Right renal cortex interstitium (tissue), 3 donors: ENCODE measurements at places on chromosomes 11 and 22. TPM values are rescaled to one million over a fixed set of nuclear protein-coding genes. Genes with fewer than 3 reads are reported as not detected.

HSD17B12 gene
- 94.1 TPM for polyA plus RNA-seq

C11orf16 gene
- 0.90 TPM for polyA plus RNA-seq

KCNJ1 gene
- polyA plus RNA-seq = 121 TPM

E2F8 gene
- polyA plus RNA-seq = 7.3 TPM

CCDC89 gene
- 4.6 TPM for polyA plus RNA-seq

MTMR3 gene
- polyA plus RNA-seq = 35.3 TPM

KRTAP5-10 gene
- 0.24 TPM for polyA plus RNA-seq

DNA sequence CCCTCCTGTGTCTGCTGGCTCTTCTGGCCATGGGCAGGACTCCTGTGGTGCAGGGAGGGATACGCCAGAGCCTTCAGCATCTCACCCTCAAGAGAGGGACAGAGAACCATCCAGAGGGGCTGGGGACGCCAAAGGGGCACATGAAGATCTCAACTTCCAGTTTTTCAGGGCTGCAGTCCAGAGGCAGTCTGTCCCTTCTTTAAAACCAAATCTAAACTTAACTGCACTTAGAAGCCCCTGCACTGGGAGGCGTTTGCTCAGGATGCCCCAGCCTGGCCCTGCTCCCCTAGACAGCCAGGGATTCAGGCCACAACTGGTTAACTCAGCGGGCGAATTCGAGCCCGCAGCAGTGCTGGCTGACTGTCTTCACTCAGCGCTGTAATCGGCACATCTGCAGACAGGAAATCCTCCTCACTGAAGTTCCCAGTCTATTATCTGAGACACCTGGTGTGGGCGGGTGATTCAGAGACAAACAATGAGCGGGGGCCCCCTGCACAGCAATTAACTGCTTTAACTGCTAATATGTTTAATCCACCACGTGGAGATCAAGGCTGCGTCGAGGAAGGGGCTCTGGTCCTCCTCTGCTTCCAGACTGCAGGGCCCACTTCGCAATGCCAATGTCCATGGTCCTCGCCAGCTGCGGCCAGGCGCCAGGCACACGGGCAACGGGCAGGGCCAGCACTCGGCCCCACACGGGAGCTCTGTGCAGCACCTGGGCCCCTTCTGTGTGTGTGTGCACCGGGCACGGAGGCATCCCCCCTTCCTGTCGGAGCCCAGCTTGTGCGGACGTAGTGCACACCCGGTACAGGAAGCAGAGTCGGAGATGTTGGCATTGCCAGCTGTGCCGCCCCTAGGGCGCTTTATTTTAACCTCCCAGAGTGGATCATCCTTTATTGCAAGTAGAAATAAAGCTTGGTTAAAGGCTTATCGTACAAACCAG lies 36.9 kb upstream of the GNB1L start:
- DNase-seq = no peak

GRCh38 chr11:31262761-31263160 lies 106.8 kb downstream of the DCDC1 start:
- DNase-seq = no peak

DNA sequence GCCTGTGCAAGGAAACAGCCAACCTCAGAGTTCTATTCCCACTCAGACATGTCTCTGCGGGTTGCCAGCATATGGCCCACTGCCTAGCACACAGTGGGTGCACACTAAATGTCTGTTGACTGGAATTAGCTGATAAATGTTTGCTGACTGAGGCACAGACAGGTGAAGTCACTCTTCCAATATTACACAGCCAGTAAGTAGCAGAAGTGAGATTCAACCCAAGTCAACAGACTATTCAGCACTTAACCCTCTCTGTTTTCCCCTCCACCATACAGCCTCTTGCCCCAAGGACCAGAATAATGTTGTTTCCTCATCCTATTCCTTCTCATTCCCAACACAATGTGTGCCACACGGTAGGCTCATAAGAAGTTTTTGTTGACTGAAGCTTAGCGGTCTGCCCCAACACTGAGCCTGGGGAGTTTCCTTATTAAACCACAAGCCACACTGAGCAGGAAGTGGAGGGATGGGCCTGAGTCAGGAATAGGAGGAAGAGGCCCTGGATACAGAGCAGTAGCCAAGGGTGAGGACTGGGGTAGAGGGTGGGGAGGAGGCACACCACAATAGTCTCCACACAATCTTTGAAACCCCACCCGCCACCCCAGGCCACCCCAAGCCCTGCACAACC lies 15.7 kb upstream of the IL10RA start:
- DNase-seq = no peak

DNA sequence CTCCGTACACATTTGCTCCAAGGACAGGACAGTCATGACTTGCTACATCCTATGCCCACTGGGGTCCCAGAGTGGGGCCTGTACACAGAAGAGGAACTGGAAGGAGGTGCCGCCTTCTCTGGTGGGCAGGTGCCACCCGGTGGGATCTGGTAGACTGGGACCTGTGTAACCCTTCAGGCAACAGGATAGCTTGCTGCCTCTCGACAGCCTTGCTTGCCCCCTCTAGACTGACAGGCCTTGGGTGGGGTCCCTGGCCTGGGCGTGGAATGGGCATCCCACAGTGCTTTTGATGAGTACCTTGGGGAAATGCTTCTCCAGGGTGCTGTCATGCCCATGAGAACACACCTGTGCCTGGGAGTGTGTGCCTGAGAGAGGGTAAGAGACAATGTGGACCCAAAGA lies 15.8 kb downstream of the SHANK3 start:
- DNase-seq = no peak

- no peak for DNase-seq
Observed at GRCh38 chr11:11265994-11266606, 87.0 kb downstream of the CSNK2A3 start.

GRCh38 chr22:36350751-36351594 lies 36.8 kb downstream of the MYH9 start:
- DNase-seq = no peak

- no peak for DNase-seq
Observed at GRCh38 chr11:2222451-2222850, 47.9 kb downstream of the ASCL2 start.

GRCh38 chr22:43689356-43689755 lies 122.7 kb downstream of the EFCAB6 start:
- DNase-seq = no peak

GRCh38 chr22:46422896-46423295 lies 87.4 kb downstream of the TRMU start:
- DNase-seq = no peak

DNA sequence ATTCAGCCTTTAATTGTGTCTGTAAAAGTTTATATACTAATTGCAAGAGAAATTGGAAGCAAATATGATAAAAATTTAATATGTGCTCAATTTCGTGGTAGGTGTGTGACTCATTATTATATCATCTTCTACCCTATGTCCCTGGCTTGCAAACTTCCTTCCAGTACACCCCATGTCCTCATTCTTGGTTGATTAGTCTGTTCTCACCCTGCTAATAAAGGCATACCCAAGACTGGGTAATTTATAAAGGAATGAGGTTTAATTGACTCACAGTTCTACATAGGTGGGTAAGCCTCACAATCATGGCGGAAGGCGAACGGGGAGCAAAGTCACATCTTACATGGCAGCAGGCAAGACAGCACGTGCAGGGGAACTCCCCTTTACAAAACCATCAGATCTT lies 11.9 kb downstream of the MRGPRX3 start:
- no peak for DNase-seq

DNA sequence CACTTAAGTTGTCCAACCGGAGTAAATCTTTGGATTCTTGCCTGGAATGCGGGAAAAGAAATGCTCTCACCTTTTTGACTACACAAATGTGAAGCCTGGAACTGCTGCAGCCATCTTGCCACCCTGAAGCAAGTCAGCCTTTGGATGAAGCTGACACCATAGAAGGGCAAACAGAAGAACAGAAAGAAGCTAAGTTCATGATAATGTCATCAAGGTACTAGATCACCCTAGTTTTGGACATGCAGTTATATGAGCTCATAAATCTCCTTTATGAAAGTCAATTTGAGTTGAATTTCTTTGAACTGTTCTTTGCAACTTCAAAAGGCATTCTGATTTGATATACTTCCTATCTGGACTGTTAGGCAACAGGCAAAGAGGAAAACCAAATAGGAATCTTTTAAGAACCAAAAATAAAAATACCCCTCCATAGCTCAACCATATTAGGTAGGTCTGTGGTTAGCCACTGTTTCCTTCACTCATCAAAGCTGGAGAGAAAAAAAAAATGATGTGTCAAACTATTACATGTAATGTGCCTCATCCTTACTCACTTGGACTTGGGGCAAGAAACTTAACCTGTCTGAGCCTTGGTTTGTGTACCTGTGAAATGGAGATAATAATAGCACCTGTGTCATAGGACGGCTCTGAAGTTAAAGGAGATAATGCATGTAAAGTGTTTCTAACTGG lies 91.9 kb downstream of the WT1 start:
- no peak for DNase-seq

GRCh38 chr11:9460322-9461062 lies at the start of gene ZNF143:
Gene ZNF143, plus strand, starts transcription at chr11:9461012. Its CDS starts 10,297 bp downstream, at chr11:9471309.
- peak; percentile 99 for DNase-seq

DNA sequence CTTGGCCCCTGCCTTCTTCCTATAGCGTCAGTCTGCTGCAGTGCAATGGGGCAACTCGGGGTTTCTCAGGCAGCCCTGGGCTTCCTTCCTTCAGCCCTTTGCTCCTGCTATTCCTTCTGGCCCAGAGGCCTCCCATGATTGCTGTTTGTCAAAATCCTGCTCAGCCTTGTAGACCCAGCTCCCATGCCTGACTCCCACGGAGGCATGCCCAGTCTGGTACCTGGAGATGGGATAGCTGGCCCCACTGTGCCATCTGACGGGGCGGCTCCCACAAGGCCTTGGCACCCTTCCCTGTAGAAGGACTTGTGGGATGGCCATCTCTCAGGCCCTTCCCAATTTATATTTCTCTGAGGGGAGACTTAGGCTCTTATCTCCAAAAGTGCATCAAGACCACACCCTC lies 590 bp upstream of the CD6 start:
- no peak for DNase-seq

GRCh38 chr11:134517621-134518293 lies 105.7 kb upstream of the B3GAT1 start:
- no peak for DNase-seq

GRCh38 chr22:39128508-39128907 lies 24.0 kb downstream of the CBX7 start:
- no peak for DNase-seq

DNA sequence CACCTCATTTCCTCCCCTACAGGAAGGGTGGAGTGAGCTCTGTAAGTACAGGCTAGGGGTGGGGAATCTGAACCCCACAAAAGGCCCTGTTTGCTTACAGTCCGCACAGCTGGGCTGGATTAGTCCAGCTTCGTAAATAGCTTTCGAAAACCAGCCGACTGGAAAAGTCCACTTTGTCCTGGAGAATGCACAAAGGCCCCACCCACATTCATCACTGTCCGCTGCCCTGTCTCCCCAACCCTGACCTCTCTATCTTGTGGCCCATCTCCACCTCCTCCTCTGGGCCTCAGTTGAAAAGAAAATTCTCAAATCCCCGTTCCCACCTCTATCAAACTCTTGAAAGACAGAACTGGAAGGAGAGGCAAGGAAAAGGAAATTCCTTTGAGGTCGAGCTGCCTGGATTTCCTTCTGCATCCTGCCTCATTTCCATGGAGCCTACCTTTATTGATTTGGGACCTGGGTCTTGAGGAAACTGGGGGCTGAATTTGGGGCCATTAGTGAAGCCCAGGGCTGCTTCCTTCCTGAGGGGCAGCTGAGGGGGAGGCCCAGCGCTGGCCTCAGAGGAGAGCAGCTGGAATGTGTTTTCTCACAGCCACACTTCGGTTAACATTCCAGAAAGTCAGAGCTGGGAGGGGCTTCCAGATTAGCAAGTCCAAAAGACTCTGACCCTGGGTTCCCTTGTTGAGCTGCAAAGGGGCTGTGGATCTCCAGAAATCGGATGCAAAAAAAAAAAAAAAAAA lies 147.6 kb downstream of the FBXO7 start:
- peak; percentile 91 for DNase-seq

DNA sequence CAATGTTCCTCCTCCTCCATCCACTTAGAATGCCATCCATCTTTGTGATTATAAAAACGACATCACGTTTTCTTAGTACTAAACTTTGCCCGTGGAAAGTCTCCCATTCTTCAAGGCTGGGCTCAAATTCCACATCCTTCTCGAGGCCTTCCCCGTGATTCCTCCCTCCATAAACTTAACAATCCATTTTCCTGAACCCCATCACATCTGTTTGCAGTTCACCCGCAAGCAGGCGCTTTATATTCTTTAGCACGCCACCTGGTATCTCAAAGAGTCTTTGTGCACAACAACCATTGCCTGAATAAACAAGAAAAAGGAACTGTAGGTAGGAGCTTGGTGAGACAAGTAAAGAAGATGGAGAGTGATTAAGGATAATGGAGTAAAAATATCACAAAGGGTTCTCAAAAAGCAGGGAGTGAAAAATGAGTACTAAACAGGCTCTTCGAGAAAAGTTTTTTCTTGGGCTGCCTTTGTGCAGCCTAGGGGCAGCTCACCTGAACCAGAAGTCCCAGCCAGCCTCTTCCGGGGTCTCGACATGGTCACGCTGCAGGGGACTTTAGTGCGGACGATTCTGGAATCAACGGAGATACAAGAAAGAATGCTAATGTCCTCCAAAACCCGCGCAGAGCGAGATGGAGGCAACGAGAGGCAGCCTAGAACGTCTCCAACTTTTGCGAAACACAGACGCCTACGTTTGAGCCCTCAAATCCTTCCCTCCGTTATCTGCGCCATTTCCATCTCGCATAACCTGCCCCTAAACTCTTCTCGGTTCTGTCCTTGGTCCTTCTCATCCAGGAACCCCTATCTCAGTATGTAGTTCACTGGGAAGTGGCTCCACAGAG lies 585 bp downstream of the THYN1 start:
- no peak for DNase-seq

DNA sequence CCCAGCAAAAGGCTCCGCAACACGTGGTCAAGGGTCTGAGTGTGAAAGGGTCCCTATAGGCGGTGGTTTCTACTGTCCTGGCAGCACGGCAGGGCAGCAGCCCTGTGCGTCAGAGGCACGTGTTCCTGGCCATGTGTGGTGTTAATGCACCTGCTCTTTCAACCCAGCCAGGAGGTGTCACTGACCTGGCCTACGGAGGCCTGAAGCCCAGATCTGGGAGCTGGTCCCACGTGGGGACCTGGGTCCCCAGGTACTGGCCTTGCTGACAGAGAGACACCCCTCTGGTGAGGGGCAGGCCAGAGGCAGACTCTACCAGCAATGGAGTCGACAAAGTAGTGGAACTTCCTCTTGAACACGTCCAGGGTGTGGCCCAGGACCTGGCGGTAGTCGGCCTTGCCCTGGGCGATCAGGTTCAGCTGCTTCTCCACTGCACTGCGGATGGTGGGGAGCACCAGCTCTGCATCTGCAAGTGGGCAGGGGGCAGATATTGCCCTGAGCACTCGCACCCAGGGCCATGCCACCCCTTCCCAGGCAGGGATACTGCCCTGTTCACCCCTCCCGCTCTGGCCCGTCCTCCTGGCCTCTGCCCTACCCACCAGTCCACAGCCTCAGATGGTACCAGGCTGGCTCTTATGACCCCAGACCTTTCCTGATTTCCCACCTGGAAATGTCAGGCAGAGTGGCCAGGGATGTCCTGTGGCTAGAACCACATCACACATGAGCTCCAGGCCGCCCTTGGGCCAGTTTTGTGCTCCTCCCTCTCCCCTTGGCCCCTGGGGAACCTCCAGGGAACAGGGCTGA lies 6.8 kb upstream of the PPM1F start:
- no peak for DNase-seq

- DNase-seq = no peak
Observed at GRCh38 chr22:18090286-18090685, 12.5 kb downstream of the PEX26 start.

GRCh38 chr11:30196400-30197206 lies 34.2 kb upstream of the FSHB start:
- DNase-seq = peak; percentile 32

- no peak for DNase-seq
Observed at GRCh38 chr11:106464728-106465127, 387.3 kb downstream of the AASDHPPT start.
